ENCODE measurements at places on chromosomes 7 and 10. TPM values are rescaled to one million over a fixed set of nuclear protein-coding genes. Genes with fewer than 3 reads are reported as not detected.

The NPFFR1 gene
- 0.59 TPM for total RNA-seq

The ERVW-1 gene
- total RNA-seq = 0.20 TPM

The TFPI2 gene
- total RNA-seq = 0.89 TPM

The RBP3 gene
- not detected for total RNA-seq

The EPO gene
- not detected for total RNA-seq

The SPDYE11 gene
- total RNA-seq = 0.10 TPM

The R3HCC1L gene
- 15.1 TPM for total RNA-seq

The OR2F1 gene
- not detected for total RNA-seq

DNA sequence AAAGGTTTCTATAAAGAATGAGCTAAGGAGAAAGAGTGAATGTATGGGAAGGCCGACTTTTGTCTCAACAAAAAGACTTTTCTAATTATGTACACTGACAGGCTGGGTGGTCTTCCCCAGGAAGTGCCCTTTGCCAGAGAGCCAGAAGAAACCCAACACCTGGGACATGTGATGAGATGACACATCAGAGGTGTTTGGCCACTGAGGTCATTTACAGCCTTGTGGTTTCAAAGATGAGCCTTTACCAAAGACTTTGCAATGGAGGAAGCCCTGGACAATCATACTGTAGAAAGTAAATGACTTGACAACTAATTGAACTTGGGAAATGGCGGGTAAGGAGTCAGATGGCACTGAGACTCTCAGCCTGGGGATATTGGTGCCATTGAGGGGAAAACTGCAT lies 3.4 kb upstream of the NRG3 start:
- no peak for DNase-seq

DNA sequence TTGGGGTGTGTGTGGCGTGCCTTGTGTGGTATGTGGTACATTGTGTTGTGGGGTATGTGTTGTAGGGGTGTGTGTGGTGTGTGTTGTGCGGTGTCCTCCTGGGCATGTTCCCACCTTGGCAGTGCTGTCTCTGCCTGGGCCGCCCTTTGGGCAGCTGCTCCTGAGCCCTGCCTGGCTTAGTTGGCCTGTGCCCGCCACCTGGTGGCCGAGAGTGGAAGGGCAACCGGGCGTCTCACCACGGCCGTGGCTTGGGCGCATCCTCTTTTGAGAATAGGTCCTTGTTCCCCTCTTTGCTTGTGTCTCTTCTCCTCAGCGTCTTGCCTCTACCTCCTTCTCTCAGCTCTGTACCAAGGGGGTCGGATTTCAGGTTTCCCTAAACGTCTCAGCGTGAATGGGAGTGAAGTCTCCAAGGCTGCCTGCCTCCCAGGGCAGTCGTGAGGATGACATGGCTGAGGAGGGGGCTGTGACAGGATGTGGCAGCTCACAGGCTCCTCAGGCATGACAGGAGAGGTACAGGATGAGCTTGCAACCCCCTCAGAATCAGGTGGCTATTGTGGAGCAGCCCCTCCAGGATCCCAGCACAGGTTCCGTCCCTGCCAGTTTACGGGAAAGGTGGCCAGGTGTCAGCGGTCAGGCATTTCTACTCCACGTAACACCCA lies 98.4 kb upstream of the PODXL start:
- DNase-seq = no peak

- no peak for DNase-seq
Measured at GRCh38 chr10:35854661-35855060, 212.6 kb upstream of the FZD8 start.

DNA sequence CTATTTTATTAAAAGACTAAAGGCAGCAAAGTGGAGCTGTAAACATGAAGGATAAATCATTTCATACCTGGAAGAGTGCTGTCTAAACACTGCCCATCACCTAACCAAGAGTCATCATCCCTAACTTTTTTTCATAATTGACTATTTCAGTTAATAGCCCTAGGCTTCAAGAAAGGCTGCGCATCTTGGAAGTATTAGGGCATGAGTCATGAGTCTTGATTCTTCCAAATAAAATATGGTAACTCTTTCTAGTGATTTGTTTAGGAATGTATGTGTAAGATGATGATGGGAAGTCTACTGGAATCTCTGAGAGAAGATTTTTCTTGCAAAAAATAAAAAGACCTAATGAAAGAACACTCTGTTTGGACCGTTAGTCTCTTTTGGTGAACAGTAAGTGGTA lies 207.7 kb upstream of the AHR start:
- no peak for DNase-seq

DNA sequence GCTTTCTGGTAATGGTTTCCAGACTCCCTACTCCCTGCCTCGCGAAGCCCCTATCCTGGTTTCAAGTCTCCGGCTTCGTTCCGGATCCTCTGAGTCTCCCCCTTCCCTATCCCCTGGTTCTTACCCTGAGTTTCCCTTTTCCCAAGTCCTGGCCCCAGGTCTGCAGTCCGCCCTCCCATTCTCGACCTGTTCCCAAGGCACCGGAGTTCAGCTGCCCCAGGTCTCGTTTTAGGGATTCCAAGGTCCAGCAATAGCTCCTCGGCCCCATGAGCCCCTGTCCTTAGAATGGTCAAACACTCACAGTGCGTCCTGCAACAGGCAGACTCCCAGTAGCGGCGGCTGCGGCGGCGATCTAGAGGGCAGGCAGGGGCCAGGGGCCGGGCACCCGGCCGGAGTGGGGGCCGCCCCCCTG lies 274 bp downstream of the PITX3 start:
- DNase-seq = no peak

DNA sequence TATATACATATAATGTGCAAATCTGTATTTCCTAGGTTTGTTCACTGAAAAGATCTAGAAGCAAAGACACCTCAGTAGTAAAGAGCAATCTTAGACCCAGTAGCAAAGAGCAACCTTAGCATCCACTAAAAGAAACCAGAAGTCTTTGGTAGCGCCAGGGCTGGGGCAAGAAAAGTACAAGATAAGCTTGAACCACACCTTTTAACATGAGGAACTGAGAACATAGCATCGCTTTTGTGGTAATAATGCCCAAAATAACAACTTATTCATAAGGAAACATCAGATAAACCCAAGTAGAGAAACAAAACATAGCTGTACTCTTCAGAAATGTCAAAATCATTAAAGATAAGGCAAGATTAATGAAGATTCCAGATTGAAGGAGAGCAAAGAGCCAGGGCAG lies 173.4 kb downstream of the IMMP2L start:
- DNase-seq = no peak

- no peak for DNase-seq
Measured at GRCh38 chr7:22252016-22252415, 104.9 kb downstream of the RAPGEF5 start.

DNA sequence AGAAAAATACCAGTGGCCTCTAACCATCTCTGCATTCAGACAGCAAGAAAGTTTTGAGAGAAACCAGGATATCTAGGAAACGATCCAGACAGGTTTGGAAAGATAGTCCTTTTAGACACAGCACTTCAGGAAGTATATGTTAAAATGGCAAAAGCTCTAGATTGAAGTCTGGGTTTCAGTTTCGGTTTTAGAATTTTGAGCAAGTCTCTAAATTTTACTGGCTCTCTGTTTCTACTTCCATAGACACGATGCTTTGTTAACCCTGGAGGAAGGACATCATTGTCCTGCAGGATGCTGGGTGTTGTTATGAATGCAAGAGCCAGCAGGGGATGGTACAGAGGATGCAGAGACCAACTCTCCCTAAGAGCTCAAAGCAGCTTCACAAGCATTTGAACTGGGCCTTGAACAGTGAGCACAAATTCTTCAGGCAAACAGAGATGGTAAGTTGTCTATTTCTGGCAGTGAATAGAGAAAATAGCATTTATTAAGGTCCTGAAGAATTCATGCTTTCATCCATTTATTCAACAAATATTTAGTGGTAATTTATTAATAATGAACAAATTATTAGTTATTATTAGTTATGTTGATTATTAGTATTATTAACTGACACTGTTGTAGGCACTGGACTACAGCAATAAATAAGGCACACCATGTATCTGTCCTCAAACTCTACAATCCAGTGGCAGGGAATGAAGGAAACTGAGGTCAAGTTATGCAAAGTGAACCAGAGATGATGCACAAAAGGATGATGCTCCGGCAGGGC lies 152.7 kb upstream of the NRP1 start:
- no peak for DNase-seq

DNA sequence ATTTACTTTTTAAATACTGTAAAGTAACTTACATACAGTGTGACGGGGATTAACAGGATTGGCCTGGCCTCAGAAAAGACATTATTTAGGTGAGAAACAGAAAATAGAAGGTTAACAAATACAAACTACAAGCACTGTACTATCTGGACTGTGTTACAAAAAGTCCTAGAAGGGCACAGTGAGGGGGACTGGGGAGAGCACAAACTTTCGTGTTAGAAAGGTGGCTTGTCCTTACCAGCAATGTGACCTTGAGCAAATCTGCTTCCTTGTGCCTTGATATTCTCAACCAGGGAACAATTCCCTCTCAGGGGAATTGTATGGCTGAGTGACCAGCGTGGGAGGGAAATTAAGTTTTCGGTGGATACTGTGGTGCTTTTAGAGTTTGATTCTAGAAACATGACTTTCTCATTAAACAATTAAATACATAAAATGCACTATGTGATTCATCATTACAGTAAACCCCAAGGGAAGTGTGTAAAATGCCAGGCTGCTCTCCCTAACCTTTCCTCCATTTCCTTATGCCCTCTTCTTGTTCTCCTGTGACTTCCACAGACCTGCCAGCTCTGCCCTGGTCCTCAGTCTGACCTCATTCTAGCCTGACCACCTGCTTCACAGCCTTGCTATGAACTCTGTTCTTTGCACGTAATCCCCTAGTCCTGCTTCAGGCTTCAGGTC lies 57.7 kb downstream of the OSBPL3 start:
- no peak for DNase-seq

- DNase-seq = no peak
Measured at GRCh38 chr7:135102372-135102771, 45.5 kb upstream of the TMEM140 start.

GRCh38 chr10:12243864-12244620 lies 48.1 kb downstream of the CDC123 start:
- no peak for DNase-seq

DNA sequence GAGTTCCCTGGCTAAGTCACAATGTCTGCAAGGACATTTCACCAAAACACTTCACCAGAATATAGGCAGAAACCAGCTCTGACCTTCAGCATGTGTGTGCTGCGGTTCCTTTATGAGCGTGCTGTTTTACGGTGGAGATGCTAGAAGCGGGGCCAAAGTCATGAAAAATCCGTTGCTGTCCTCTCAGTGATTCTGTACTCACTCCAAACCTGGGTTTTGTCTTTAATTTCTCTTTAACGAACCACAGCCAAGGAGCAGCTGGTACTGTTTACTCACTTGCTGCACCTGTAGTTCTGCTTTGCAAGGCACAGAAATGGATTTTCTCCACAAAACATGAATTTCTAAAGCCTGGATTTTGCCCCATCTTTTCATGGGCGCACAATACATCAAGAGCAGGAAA lies 639.9 kb downstream of the PHTF2 start:
- no peak for DNase-seq

DNA sequence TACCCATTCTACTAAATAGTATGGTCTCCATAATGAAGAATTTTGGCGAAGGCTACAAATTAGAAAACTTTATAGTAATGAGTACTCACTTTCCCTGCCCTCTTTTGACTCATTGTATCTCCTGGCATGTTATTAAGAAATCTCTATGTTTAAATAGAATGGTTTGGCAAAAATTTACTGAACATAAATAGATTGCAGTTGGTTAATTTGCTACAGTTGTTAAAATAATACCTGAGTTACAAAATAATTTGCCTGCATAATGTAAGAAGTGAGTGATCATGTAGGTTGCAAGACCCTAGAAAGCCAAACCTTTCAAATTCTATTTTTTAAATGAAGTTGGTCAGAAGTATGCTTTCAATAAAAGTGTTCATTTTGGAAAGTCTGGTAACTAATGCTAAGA lies 176.8 kb upstream of the AHR start:
- DNase-seq = no peak

- no peak for DNase-seq
Measured at GRCh38 chr10:119517235-119518141, 25.0 kb downstream of the RGS10 start.

DNA sequence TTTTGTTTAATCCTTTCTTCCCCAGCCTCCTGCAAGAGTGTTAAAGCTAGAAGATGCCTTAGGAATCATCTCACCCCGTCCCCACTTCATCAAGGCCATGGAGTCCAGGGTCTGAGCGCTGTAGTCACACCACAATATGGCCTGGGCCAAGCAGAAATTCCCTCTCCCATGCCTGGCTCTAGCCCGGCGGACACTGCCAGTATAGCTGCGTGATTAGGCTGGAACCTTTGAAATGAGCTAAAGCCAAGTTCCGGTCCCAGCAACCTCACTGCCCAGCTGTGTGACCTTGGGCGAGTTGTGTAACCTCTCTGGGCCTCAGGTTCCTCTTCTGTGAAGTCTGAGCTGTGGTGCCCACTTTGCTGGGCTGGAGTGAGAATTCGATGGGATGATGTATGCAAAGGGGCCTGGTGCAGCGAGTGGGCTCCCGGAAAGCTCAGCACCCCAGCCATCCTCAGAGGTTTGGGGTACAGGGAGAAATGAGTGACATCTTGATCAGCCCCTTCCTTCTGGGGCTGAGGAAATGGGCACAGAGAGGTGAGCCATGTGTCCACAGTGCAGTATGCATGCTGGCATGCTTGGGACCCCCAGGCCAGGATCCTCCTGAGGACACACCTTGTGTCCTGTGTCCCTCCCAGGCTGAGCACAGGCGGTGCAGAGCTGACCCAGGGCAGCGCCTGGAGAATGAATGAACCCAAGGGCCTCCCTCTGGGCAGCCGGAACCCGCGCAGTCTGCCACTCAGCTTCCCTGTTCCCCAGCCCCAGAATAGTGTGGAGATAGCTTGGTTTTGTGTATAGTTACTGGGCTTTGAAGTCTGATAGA lies 118.6 kb downstream of the ZMIZ1 start:
- no peak for DNase-seq

GRCh38 chr10:3237530-3237929 lies 64.9 kb upstream of the PITRM1 start:
- DNase-seq = no peak

DNA sequence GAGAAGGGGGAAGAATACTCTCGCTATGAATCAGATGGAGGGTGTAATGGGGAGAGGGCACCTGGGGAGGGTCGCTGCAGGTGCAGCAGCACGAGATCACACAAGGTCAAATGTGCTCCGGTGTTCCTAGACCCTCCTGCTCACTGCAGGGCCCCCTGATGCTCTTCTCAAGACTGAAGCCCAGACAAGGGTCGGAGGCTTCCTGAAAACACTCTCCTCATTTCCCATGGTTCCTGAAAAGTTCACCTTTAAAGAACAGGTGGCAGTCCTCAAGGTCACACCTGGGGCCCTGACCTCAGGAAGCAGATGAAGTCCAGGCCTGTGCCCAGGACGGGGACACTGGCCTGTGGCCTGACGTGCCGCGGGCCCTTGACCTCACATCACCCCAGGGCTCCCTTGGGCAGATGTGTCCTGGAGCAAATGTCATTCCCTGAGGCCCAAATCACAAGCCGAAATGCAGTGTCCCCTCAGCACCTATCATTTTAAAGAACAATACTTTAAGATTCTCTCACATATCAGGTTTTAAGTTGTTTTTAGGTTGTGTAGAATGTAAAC lies 289.8 kb downstream of the GLRX3 start:
- DNase-seq = no peak

Measured in skin of body (tissue), 3 donors.